Right cardiac atrium (tissue), 5 donors: ENCODE measurements at places on chromosomes 2 and 18. TPM values are rescaled to one million over a fixed set of nuclear protein-coding genes. Genes with fewer than 3 reads are reported as not detected.

Gene SRD5A2
- not detected for polyA plus RNA-seq

Gene CCDC102B
- 5.8 TPM for polyA plus RNA-seq

Gene DPP10
- polyA plus RNA-seq, result 0.05 TPM

Gene SERPINB12
- not detected for polyA plus RNA-seq

- no peak for DNase-seq
Observed at GRCh38 chr2:14702258-14702657, 69.7 kb downstream of the LRATD1 start.

- DNase-seq, result no peak
Observed at GRCh38 chr2:190864375-190864774, 16.2 kb upstream of the GLS start.

Gene CNDP1
- polyA plus RNA-seq, result 0.05 TPM

GRCh38 chr2:166573391-166573790 lies 79.3 kb upstream of the SCN7A start:
- no peak for DNase-seq

Gene OTOS
- not detected for polyA plus RNA-seq

DNA sequence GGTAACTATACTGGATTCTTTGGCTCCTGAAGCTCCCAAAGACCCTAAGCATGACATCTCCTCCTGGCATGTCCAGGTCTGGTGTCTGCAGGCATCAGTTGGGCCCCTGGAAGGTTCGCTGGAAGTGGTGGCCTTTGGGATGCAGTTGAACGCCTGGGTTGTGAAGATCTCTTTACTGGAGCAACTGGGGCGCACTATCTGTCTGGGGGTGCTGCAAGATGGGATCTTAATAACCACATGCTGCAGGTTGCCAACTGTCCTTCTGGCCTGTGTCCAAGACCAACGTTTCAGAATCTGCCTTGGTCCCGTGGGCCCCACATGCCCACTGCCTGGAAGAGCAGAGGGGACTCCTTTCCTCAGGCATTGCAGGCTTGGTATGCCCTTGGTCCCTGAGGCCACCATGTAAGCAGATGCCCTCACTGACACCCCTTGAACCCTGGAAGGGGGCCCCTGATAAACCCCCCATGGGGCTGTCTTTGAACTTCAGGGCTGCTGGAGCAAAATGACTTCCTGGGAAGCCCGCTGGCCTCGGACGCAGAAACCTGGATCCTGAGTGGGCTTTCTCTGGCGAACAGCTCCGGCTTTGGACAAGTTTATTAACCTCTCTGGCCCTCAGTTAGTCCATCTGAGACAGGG lies 101.9 kb downstream of the TWIST2 start:
- DNase-seq, result no peak

DNA sequence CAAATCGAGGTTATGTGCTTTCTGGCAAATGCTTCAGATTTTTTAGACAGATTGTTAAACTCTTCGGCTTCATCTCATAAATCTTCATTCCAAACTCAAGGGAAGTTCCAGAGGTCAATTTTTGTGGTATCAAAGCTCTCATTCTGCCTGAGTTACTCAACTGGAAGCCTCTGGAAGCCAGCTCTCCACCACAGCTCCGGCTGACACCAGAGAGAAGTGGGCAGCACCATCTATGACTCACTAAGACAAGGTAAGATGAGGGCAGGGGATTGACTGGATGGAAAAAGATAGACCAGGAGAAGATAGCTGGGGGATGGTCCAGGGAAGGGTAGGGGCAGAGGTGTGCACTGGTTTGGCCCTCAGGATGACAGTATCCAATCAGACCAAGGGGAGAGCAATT lies 137.3 kb upstream of the HNRNPA3 start:
- no peak for DNase-seq

DNA sequence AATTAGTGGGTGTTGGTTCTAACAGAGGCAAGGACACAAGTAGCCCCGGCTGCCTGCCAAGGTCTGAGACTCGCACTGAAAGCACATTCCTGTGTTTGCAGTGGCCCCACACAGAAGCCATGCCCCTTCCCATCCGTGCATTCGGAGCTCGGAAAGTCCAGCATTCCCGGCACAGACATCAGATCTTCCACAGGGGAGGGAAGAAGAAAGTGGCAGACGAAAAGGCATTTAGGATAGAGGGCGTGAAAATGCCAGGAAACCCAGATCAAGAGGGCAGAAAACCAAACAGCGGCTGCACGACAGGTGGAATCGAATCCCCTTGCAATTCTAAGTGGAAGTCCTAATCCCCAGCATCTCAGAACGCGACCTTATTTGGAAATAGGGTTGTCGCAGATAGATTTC lies 105.5 kb upstream of the ASB18 start:
- DNase-seq, result no peak
